A549 (cell line): ENCODE measurements at places on chromosomes 1 and 21.

- DNase-seq = no peak
Observed at GRCh38 chr1:21072721-21073120, 104.0 kb downstream of the EIF4G3 start.

GRCh38 chr1:200231787-200232231 lies 178.0 kb downstream of the ZNF281 start:
- no peak for DNase-seq

DNA sequence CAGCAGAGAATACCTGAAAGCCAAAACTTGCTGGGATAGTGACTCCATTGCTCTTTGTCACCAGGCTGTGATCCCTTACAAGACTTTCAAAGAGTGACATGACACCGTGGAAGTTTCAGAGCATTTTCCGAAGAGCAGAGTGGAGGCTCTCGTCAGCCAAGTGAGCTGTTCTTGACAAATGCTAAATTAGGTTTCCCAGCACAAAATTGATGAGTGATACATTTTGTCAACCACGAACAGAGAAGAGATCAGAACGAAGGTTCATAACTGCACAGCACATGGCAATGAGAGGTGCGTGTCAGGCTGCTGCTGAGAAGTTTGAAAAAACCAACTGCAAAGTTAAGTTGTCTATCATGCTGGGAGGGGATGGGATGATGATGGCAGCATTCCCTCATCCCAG lies 184.4 kb upstream of the C1orf174 start:
- no peak for DNase-seq

DNA sequence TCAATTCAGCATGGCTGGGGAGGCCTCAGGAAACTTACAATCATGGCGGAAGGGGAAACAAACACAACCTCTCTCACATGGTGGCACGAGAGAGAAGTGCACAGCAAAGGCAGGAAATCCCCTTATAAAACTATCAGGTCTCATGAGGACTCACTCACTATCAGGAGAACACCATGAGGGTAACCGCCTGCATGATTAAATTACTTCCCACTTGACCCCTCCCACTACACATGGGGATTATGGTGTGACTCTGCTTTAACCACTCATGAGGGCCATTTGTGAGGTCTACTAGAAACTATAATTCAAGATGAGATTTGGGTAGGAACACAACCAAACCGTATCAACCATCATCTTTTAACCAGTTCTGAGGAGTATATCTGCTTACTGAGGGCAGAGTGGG lies 387.4 kb upstream of the NFIA start:
- DNase-seq = no peak

DNA sequence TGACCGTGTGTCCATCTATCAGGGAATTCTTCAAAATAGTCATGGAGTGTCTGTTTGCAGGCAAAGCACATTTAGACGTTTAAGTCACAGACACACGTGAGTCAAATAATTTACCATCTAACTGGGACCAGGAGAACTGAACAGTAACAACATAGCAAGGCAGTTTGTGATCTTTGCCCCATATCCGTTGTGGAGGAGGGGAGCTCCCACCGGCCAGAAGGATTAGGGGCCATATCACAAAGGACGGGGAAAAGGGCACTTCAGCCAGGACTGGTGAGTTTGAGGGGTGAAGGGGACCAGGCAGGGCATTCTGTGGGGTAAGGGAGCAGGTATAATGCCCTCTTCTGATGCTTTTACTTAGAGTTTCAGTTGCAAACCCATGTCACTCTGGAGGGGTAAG lies 22.9 kb downstream of the ELAPOR1 start:
- DNase-seq = no peak

- DNase-seq = peak; percentile 15
Observed at GRCh38 chr1:2786329-2787162, 14.9 kb downstream of the TTC34 start.

DNA sequence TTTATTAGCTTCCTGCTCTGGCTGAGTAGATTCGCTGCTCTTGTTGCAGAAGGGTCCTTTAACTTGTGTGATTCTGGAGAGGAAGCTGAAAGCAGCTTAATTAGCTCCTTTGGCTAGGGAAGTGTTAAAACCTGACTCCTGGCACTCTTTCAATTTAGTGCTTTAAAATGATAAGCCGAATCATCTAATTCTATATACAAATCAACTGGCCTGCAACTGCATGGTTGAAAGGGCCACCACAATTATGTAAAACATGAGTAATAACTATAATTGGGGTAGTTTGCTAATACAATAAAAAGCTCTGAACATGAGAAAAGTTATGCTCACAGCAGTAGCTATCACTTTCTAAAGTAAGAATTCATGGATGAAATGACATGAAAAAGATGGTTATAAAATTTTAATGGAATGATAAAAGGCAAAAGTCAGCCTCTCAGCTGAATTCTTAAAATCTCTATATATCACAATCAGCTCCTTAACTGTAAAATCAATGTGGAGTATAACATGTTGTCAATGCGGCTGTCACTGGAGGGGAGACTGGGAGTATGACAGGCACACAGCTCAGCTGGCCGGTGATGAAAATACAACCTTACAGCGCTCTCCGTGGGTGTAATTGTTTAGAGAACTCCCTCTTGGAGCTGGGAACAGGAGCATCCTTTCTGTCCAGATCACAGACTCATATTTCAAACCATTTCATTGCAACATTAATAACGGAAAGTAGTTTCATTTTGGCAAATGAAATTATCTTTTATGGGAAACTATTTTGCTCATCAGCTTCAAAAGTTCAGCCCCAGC lies 324.4 kb downstream of the KCTD3 start:
- DNase-seq = no peak

DNA sequence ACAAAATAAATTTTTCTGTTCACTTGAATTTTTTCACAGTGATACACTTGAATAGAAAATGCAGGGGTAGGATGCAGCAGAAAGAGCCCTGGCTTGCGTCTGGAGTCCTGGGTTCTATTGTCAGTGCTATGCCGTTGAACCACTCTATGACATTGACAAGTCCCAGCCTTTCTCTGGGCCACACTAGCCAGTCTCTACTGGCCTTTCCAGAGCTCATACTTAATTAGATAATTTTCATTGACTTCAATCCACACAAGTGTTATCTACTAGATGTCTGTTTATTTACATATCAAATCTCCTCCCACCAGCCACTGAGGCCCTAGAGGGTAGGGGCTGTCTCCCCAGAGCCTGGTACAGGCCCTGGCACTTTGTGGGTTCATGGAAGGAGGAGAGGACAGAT lies 15.5 kb upstream of the CELA3B start:
- no peak for DNase-seq

DNA sequence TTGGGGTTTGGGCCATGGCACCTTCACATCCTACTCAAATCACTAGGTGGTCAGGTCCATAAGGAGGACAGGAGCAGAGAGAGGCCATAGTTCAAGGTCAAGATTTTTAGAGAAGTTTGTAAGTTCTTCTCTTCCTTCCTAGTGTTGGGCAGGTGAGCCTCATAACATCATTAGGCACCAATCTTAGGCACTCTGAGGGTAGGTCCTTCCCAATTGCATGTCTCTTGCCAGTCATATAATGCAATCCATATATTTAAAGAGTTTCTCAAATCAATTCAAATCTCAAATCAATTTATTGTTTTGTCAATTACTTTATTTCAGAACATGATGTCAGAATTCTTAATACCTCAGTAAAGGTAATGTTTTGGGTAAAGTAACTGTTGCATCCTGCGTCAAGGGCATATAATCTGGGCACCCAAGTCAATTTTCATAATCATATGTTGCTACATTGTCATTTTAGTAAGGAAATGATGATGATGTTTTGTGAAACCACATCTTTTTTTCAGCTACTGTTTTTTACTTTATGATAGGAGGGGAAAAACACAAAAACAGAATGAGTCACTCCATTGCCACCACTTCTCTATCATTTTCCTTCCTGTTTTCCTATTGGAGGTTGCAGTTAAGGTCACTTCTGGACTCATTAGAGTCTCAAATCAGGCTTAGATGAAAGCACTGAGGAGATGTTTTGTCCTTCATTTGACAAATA lies 122.7 kb downstream of the UCHL5 start:
- DNase-seq = no peak

GRCh38 chr21:25967181-25967900 lies 203.2 kb downstream of the APP start:
- DNase-seq = no peak

GRCh38 chr1:89703469-89703868 lies 70.5 kb downstream of the LRRC8C start:
- DNase-seq = no peak

- no peak for DNase-seq
Observed at GRCh38 chr1:83619170-83619896, 379.6 kb downstream of the TTLL7 start.

DNA sequence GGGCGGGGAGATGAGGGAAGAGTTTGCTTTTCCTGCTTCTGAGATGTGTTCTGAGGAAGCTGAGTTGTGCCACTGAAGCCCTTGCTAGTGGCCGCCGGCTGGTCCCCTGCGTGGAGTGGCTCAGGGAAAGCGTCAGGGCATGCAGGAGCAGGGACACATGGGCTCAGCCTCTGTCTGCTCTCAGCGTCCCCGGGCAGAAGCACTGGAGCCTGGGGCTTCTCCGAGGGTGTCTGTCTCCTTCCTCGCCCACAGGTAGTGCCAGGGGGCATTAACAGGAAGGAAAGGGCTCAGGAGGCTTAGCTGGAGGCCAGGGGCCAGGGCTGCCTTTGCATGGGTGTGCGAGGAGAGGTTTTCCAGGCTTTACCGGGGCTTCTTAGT lies 7.3 kb downstream of the PRDM16 start:
- DNase-seq = no peak

- peak; percentile 57 for DNase-seq
Observed at GRCh38 chr1:227449051-227449450, 114.3 kb upstream of the ZNF678 start.

DNA sequence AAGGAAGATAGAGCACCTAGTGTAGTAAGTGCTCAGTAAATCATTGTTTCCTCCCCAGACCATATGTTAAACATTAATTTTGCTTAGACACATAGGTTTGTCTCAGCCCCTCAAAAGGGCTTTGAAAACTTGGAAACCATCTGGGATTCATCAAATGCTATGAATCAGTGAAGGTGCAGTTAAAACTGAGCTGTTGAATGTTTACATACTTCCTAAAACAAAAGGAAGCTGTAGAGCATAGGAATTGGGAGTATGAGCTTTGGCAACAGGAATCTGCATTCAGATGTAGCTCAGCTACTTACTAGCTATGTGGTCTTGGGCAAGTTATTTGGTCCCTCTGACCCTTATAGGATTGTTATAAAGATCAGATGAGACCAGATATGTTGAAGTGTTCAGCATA lies 18.7 kb upstream of the PODN start:
- no peak for DNase-seq

GRCh38 chr1:18282851-18283600 lies 175.4 kb downstream of the IGSF21 start:
- no peak for DNase-seq

DNA sequence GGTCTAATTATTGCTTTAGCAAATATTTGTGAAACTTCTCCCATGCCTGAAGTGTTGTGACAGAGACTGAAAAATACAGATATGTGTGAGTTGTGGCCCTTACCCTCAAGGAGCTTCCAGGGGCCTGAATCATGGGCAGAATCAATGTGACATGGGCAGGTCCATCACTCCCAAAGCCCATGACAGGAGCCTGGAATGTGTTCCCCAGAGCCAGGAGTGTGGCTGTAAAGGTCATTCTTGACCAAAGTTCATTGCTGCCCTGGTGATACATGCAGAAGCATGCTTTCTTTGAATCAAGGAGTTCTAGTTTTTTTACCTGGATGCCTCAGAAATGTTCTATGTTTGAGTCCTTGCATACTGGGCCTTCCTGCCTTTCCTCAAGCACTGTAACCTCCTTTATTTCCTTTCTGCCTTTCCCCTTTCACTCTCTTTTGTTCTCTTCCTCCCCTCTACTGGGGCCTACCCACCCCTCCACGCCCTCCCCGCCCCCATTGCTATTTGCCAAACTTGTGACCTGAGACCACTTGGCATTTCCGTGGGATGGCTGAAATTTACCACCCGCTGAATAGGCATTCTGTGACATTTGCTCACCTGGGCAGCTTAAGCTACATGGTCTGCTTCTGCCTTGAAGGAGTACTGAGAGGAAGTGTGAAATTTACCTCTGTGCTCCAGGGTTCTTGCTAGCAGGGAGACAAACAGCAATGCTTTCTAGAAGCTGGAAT lies 19.7 kb downstream of the PBX1 start:
- DNase-seq = no peak
